ENCODE measurements at places on chromosomes 12 and 14.

DNA sequence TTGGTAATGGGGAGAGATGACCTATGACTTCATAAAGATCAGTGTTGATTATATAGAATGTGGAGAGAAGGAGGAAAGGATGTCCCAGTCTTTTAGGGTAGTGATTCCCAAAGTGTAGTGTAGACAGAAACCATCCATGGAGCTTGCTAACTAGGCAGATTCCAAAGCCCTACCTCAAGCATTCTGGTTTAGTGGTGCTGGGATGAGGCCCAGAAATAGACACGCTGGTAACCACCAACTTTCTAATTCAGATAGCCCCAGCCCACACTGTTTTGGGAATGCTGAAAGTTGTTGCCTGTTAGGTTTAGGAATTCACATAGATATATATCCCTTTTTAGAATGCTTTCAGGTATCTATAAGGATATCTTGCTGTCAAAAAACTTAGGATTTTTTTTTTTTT lies 69.2 kb downstream of the STAB2 start:
- no peak for DNase-seq

GRCh38 chr12:120489018-120489417 lies 6.9 kb upstream of the DYNLL1 start:
- DNase-seq = no peak

GRCh38 chr12:119964929-119965328 lies 24.1 kb upstream of the BICDL1 start:
- DNase-seq = no peak

GRCh38 chr12:10632226-10632625 lies 18.8 kb upstream of the MAGOHB start:
- DNase-seq = no peak

DNA sequence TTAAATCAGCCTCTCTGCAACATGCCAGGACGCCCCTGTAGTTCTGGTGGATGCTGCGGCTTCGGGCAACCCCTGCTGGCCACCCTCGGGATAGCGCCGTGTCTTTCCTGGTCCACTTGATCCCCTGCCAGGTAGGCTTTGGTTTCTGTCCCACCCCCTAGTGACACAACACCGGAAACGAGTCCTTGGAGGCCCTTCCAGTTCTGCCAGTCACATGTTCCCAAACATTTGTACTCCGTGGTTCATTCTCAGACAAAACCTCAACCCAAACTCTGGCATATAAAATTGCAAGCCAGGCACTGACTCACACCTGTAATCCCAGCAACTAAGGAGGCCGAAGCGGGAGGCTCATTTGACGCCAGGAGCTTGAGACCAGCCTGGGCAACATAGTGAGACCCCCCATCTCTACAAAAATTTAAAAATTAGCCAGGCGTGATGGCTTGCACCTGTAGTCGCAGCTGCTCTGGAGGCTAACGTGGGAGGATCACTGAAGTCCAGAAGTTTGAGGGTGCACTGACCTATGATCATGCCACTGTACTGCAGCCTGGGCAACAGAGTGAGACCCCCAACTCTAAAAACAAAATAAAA lies 37.0 kb downstream of the RASAL1 start:
- peak; percentile 42 for DNase-seq

GRCh38 chr12:23236811-23237210 lies 611.8 kb downstream of the ETNK1 start:
- no peak for DNase-seq

GRCh38 chr14:27559848-27560247 lies 962.0 kb upstream of the NOVA1 start:
- no peak for DNase-seq

GRCh38 chr12:27291862-27292261 lies 40.8 kb upstream of the BMAL2 start:
- DNase-seq = no peak

DNA sequence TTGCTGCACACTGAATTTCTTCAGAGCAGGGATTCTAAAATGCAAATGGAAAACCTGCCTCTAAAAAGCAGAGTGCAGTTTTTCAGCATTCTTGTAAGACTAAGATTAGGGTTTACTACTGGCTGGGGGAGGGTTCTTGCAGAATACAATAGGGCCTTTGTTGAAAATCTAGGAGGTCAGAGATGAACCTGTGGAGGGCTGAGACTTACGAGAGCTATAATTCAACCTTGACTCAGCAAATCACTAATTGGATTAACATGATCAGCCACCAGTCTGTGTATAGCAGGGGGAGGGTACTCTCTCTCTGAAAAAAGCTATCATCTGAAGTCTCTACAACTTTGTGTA lies 92.6 kb upstream of the HIF1A start:
- DNase-seq = no peak

Measured in left hindlimb (tissue), 1 donor.